ENCODE measurements at places on chromosomes 6 and 20.

DNA sequence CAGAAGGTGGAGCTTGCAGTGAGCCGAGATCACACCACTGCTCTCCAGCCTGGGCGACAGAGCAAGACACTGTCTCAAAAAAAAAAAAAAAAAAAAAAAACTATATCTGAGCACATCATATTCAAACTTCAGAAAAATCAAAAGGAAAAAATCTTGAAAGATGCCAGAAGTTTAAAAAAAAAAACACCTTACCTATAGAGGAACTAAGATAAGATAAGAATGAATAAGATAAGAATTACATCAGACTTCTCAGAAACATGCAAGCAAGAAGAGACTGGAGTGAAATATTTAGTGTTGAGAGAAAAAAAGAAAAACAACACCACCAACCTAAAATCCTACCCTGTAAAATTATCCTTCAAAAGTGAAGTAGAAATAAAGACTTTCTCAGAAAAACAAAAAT lies 116.8 kb upstream of the ARID1B start:
- DNase-seq, result no peak

- DNase-seq, result no peak
Measured at GRCh38 chr20:33285861-33286495, 3.0 kb downstream of the BPIFB1 start.

DNA sequence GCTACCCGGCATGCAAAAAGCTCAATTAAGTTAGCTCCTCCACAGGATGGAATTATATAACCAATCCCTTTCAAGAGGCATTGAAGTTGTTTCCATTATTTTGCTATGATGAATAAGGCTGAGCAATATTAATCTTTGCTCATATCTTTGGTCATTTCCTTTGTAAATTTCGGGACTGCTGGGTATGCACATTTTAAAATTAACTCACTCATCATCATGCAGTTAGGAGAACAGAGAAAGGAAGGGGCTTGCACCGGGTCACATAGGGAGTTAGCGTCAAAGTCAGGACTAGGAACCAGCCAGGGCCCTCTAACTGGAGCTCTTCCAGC lies 430 bp upstream of the FAM110A start:
- DNase-seq, result no peak

GRCh38 chr6:33691456-33692077 lies 19.9 kb downstream of the UQCC2 start:
- DNase-seq, result no peak

DNA sequence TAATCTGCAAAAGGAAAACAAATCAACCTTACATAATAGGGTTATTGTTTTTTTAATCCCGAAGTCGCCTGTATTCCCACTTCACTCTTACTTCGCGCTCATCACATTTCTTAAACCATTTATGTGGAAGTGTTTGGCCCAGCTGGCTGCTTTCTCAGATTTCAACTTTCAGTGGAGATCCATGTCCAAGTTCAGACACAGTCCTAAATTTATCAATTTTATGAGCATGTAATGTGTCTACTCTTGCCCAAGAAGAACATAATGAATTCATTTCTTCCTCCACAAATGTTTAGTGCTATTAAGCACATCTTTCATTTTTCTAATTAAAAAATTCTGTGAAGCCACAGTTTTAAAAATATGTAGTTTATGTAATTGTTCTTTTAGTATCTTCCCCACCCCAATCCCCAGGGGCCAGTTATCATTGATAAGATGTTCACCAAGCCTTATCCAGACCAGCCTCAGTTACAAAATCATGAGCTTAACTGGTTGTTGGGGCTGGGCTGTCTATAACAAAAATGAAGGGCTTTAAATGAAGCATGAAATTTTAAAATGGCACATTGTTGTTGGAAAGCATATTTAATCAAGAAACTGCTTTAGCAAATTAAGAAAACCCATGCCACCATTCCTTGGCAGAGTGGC lies 151.7 kb downstream of the UST start:
- DNase-seq, result no peak

GRCh38 chr20:4951299-4951698 lies 50.0 kb downstream of the SLC23A2 start:
- DNase-seq, result no peak

- DNase-seq, result no peak
Measured at GRCh38 chr6:149834513-149835481, 29.4 kb downstream of the LRP11 start.

- no peak for DNase-seq
Measured at GRCh38 chr6:134347885-134348805, 30.2 kb upstream of the SGK1 start.

- DNase-seq, result no peak
Measured at GRCh38 chr6:148830614-148831013, 83.8 kb downstream of the UST start.

GRCh38 chr6:138103871-138104270 lies 3.3 kb downstream of the PERP start:
- DNase-seq, result no peak

GRCh38 chr20:4533368-4534133 lies 188.2 kb upstream of the PRND start:
- DNase-seq, result no peak

GRCh38 chr20:61850457-61850856 lies 215.2 kb downstream of the TAF4 start:
- no peak for DNase-seq

DNA sequence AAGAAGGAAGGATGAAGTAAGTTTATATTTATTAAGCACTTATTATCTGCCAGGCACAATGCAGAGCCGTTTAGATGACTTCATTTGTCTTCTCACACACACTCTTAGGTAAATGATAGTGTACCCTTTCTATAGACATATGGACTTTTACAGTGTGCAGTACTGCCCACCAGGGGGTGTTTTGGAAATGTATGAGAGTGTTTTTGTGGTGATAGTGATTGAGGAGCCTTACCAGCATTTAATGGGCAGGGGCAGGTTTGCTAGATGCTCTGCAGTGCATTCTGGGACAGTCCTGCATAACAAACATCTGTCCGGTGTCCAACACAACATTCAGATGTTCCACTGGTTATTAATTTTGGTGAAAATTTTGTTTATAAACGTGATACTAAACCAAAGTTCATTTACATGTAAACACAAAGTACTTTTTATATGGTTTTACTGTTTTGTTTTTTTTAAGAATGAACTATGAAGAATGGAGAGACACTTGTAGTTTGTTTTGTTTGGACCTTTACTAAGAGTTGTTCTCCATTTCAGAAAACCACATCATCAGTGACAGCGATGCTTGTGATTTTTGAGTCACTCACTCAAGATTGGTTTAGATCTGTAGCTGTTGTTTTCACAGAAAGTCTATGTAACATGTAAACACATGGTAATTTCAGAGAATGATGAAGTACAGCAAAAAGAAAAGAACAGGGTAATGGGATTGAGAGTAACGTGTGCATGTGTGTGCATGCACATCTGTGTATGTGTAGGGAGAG lies 19.9 kb downstream of the KCNS1 start:
- no peak for DNase-seq

- peak; percentile 62 for DNase-seq
Measured at GRCh38 chr6:27161946-27162603, 85.4 kb upstream of the PRSS16 start.

GRCh38 chr6:106109029-106109428 lies 22.9 kb downstream of the PRDM1 start:
- DNase-seq, result no peak

GRCh38 chr6:54467384-54467783 lies 159.1 kb downstream of the TINAG start:
- no peak for DNase-seq

DNA sequence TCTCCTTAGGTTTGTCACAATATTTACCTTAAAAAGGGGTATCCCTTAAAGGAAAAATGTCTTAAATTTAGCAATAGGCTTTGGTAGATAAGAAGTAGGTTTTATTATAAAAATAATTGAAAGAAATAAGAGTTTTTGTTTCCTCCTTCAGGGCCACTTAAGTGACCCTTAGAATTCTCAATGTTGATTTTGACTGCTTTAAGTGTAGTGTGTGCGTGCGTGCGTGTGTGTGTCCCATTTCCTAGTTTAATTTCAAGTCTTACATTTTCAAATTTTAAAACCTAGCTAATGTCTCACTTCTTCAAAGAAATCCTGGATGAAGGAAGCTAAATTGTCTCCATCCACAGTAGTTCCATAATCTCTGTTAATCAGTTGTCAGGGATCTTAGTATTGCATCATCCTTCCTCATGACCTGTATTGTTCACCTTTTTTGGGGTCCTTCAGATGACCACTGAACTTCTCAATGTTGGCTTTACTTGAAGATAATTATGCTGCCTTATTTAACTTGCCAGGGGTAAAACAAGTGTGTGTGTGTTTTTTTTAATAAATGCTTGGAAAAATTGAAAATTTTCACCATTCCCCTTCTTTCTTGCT lies 50.7 kb upstream of the TFB1M start:
- DNase-seq, result no peak

DNA sequence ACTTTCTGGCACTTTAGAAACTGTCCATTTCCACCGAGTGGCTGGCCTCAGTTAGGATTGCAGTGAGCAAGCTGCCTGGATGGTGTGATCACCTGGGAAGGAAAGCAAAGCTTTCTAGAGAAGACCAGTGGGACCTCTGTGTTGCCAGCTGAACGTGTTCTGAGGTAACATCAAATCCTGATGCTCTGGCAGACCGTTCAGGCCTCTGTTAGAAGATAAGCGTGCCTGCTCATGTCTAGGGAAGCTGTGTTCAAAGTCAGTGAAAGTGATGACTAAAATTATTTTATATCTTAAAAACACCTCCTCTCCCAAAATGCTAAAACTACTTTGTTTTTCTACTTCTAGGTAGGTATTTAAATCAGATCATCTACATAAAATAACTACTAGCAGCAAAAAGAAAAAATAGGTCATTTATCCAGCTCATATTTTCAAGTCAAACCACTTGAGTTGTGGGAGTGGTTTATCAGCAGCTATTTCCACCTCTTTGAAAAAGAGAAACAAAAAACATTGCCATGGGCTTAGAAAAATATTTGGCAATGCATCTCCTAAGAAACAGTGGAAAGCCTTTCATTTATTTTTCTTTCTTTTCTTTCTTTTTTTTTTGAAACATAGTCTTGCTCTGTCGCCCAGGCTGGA lies 54.8 kb downstream of the CEP43 start:
- no peak for DNase-seq

DNA sequence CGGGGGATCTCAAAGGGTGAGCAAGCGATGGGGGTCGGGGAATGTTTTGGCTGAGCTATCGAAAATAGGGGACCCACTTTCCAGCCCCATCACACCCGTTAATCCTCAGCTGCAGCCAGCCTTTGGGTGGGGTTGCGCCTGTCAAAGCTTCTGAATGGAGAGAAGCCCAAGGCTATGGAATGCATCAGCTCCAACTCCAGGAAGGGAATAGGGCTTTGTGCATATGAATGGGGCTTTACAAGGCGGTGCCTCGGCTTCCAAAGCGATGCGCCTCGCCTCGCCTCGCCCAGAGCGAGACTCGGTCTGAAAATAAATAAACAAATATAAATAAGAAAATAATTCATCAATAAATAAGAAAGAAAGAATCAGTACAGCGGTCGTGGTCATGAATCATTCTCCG lies 751.4 kb upstream of the DEFB115 start:
- peak; percentile 40 for DNase-seq

DNA sequence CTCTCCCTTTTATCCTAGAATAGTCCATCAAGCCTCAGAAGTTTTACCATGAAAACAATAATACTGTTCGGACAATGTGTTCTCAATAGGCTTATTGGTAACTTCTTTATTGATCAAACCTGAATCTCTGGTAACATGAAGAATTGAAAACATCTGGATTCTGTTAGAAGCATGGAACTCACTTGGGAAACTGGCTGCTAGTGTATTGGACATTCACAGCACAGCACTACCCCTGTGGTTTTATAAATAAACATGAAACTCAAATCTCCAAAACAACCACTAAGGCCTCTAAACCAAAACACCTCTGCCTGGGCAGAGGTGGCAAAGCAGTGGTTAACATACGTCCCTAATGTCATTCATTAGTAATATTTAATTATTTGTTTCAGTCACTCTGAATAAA lies 157.6 kb upstream of the KCNQ5 start:
- DNase-seq, result no peak

- DNase-seq, result no peak
Measured at GRCh38 chr20:40446888-40447287, 242.1 kb downstream of the MAFB start.

GRCh38 chr20:58001381-58001780 lies 227.1 kb downstream of the ANKRD60 start:
- no peak for DNase-seq

- DNase-seq, result no peak
Measured at GRCh38 chr6:19860235-19860877, 23.2 kb downstream of the ID4 start.

- DNase-seq, result no peak
Measured at GRCh38 chr6:24851086-24851485, 52.4 kb upstream of the ARMH2 start.

- no peak for DNase-seq
Measured at GRCh38 chr6:156379392-156380289, 397.5 kb upstream of the ARID1B start.

GRCh38 chr6:73955800-73956199 lies 259.8 kb downstream of the CD109 start:
- DNase-seq, result no peak

DNA sequence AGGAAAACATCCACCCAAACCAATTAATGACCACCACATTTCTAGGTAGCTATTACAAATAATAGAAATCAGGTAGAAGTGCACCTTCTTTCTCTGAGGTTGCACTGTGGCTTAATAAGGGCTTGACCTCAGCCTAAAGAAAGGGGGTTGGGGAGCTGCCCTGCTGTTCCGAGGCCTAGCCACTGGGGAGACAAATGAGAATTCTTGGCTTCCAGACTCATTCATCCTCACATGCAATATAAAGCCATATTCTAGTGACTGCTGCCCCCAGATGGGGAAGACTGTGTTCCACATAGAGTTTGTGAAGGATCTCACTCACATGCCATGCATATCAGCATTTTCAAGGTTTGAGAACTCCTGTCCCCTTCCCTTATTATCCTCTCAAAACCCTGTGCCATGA lies 22.9 kb downstream of the SAYSD1 start:
- DNase-seq, result peak; percentile 21

- DNase-seq, result no peak
Measured at GRCh38 chr6:159726255-159726917, 920 bp upstream of the WTAP start.

DNA sequence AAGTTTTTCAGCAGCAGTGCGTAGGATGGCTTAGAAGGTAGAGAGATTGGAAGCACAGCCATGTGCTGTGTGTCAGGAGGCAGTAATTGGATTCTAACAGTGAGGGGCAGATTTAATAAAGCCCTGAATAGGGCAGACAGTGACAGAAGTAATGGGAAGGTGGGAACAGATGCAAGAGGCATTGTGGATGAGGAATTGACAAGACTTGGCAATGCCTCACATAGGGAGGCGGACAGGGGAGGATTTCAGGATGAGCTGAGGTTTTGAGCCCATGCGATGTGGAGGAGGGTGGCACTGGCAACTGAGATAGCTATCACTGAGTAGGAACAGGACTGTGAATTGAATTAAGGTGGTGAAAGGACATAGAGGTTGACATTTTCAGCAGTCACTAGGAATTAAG lies 262.2 kb upstream of the FLRT3 start:
- no peak for DNase-seq

- no peak for DNase-seq
Measured at GRCh38 chr6:169807229-169807628, 55.8 kb downstream of the ERMARD start.

All from H1 (cell line).